Astrocyte (in vitro differentiated cells and primary cell): ENCODE measurements at places on chromosomes 11 and 22. TPM values are rescaled to one million over a fixed set of nuclear protein-coding genes. Genes with fewer than 3 reads are reported as not detected.

DNA sequence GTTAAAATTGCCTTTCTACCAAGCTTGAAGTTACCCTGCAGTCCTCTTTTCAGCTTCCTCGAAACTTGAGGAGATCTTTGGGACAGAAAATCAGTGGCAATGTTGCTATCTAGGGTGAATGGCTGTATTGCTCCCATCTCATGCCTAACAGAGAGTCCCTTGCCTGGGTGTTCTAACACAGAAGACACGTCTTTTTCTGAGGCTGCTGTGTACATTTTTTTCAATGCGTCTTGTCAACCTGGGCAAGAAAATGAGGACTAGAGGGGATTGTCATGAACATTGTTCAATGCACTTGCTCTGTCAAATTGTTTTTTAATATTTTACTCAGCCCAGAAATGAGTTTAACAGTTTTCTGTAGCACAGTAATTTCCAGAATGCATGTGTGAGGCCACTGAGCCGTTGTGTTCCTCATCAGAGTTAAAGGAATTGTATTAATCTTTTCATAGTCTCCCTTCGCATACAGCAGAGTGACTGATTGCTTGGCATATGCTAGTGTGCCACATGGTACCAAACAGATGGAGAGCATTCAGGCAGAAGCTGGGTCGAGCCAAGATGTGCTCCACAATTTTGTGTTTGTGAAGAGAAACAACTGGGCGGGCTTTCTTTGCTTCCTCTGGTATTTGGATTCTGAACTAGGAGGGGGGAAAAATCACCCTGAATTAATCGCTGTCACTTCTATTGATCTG, 86.0 kb downstream of the CASP12 start:
- no peak overlapping the region for H3K27ac ChIP-seq
- DNase-seq, result no peak
- no peaks in the 10 kb centered on the region for H3K36me3 ChIP-seq
- no peak overlapping the region for H3K4me3 ChIP-seq

DNA sequence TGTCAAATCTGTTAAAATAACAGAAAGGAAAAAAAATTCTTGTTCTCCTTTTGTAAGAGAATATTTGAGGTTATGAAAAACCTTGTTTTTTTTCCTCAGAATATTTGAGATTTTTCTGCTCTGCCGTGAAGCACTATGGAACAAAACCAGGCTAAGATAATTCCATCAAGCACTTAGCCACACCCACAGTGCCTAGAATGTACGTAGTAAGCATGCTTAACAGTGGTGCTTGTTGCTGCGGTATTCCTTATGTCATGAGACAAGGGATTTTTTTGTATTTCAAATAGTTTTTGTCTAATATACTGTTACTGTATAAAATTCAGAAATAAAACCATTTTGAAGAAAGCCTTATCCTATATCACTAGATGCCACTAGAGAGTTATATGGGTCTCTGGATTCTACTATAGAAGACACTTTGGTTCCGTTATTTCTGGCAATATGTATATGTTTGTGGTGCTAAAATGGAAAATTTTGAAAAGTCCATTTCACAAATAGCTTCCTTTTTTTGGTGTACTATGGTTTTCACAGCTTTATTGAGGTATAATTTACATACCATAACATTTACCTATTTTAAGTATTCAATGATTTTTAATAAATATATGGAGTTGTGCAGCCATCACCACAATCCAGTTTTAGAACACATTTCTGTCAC, 23.7 kb downstream of the PDHX start:
- no peaks in the 10 kb centered on the region for H3K36me3 ChIP-seq
- no peaks in the 10 kb centered on the region for H3K4me1 ChIP-seq
- H3K27ac ChIP-seq, result no peak overlapping the region
- H3K27me3 ChIP-seq, result no peaks in the 10 kb centered on the region
- no peak overlapping the region for H3K4me3 ChIP-seq

DNA sequence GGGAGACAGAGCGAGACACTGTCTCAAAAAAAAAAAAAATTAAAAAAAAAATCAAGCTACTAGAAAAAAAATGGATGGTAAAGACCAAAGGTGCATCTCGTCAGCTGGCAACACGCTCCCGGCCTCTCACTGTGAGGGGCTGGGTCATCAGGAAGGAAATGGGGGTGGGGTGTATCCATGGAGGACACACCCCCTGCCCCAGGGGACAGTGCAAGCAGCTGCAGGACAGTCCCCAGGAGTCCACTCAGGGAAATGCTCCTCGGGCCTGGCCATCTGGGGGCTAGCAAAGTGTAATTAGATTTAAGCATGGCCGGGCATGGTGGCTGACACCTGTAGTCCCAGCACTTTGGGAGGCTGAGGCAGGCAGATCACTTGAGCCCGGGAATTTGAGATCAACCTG, 23.1 kb downstream of the TTLL1 start:
- H3K4me3 ChIP-seq, result no peak overlapping the region
- DNase-seq, result no peak
- H3K36me3 ChIP-seq, result no peaks in the 10 kb centered on the region
- no peaks in the 10 kb centered on the region for H3K27me3 ChIP-seq
- no peak overlapping the region for H3K27ac ChIP-seq

DNA sequence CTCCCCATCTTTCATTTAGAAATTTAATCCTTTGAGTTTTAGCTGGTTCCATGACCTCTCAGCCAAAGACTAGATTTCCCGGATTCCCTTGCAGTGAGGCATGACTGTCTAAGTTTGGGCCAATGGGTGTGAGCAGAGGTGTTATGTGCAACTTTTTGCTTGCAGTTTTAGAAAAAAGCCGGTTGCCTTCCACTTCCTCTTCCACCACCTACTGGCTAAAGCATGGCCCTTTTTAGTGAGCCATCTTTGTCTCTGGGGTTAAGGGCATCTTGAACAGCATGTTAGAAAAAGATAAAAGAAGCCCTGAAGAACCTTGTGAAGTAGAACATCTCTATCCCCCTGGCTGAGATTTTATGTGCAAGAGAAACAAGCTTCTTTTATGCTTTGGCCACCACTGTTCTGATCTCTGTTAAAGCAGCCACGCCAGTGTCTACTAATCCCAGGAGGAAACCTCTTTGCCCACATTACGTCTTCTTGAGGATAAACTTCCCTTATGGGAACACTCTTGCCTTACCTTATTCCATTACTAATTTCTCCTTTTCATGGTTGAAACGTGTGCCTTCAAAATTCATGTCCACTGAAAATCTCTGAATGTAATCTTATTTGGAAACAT, 279.9 kb downstream of the TENM4 start:
- no peaks in the 10 kb centered on the region for H3K4me1 ChIP-seq
- H3K4me3 ChIP-seq, result no peak overlapping the region
- peak; percentile 25 for DNase-seq
- H3K27ac ChIP-seq, result no peak overlapping the region

DNA sequence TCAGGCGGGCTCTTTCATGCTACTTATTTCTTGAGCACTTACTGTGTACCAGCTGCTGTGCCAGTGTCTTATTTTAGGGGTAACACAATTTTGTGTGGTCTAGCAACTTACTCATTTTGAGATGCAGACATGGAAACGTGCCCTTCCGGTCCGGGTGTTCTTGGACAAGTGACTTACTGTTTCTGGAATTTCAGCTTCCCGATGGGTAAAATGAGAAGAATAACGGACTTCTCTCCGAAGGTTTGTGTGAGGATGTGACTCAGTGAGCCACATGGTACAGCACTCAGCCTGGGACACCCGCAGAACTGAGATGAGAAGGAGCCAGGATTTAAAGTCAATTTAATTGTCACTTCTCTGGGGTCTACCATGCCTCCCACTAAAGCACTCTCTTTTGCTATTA, 114.5 kb upstream of the SYT13 start:
- peaks cover 5% of the 10 kb centered on the region for H3K27me3 ChIP-seq
- peak overlapping the region; percentile 53 for H3K27ac ChIP-seq
- DNase-seq, result peak; percentile 78

GRCh38 chr11:88377646-88378045, 40.1 kb upstream of the CTSC start:
- no peak overlapping the region for H3K4me3 ChIP-seq
- no peaks in the 10 kb centered on the region for H3K36me3 ChIP-seq
- no peaks in the 10 kb centered on the region for H3K4me1 ChIP-seq
- H3K27ac ChIP-seq, result no peak overlapping the region
- DNase-seq, result no peak
- H3K27me3 ChIP-seq, result no peaks in the 10 kb centered on the region

GRCh38 chr11:70246196-70246595, 24.3 kb upstream of the PPFIA1 start:
- no peaks in the 10 kb centered on the region for H3K36me3 ChIP-seq
- H3K4me1 ChIP-seq, result peaks cover 42% of the 10 kb centered on the region
- H3K4me3 ChIP-seq, result no peak overlapping the region

GRCh38 chr11:127219704-127220103, 219.1 kb upstream of the KIRREL3 start:
- no peak overlapping the region for H3K4me3 ChIP-seq
- no peaks in the 10 kb centered on the region for H3K27me3 ChIP-seq
- H3K36me3 ChIP-seq, result no peaks in the 10 kb centered on the region
- DNase-seq, result no peak

- H3K4me1 ChIP-seq, result peaks cover 15% of the 10 kb centered on the region
- no peak overlapping the region for H3K4me3 ChIP-seq
- no peak for DNase-seq
- no peak overlapping the region for H3K27ac ChIP-seq
- H3K27me3 ChIP-seq, result peaks cover 36% of the 10 kb centered on the region
- H3K36me3 ChIP-seq, result no peaks in the 10 kb centered on the region
These were observed 2.4 kb upstream of the CECR2 start for GRCh38 chr22:17366830-17367229.

DNA sequence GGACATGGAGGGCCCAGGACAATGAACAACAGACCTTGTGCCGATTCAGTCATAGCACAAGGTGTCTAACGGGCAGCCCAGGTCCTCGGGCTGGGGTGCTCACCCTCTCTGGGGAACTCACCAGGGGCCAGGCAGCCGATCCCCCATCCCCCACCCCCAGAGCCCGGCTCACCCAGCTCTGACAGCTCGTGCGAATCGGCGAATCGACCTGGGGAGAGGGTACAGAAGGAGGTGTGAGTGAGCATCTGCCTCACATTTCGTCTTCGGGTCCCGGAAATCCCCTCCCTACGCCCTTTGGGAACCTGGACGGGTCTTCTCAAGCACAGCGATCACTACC, 423 bp downstream of the PEX16 start:
- peaks cover 7% of the 10 kb centered on the region for H3K36me3 ChIP-seq
- peak overlapping the region; percentile 93 for H3K4me3 ChIP-seq
- no peak for DNase-seq
- peaks cover 12% of the 10 kb centered on the region for H3K27me3 ChIP-seq
- H3K27ac ChIP-seq, result peak overlapping the region; percentile 81

DNA sequence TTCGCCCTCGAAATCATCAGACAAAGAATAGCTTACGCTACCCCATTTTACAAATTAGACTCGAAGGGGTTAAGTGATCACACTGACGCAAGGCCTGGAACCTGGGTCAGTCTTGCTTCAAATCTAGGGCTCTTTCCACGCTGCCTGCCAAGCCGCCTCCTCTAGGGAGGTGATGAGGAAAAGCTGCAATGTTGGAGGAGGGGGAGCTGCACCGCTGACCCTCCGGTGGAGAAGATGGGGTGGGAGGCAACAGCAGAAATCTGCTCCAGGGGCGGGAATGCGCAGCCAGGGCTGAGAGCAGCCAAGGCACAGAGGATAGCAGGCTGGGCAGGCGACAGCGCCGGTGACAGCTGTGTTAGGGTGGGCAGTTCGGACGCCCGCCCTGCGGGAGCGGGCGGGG, 595 bp downstream of the SYVN1 start:
- peak overlapping the region; percentile 88 for H3K4me3 ChIP-seq
- H3K27me3 ChIP-seq, result no peaks in the 10 kb centered on the region
- DNase-seq, result no peak
- H3K27ac ChIP-seq, result peak overlapping the region; percentile 99

- no peaks in the 10 kb centered on the region for H3K4me1 ChIP-seq
- H3K27me3 ChIP-seq, result no peaks in the 10 kb centered on the region
- H3K4me3 ChIP-seq, result no peak overlapping the region
These were observed 26.3 kb downstream of the TOLLIP start for GRCh38 chr11:1283091-1283511.

- no peak for DNase-seq
- peak overlapping the region; percentile 69 for H3K4me3 ChIP-seq
- H3K27me3 ChIP-seq, result no peaks in the 10 kb centered on the region
- no peaks in the 10 kb centered on the region for H3K36me3 ChIP-seq
- peaks cover 11% of the 10 kb centered on the region for H3K4me1 ChIP-seq
These were observed 805 bp upstream of the QSER1 start for GRCh38 chr11:32891657-32892354.

SNX32 gene
- total RNA-seq, result 1.2 and 1.5 TPM in 2 replicates

DKK3 gene
- 307 and 328 TPM in 2 replicates for total RNA-seq

CECR2 gene
- 12.6 and 15.7 TPM in 2 replicates for total RNA-seq

MUS81 gene
- total RNA-seq, result 59.9 and 64.3 TPM in 2 replicates

TREH gene
- total RNA-seq, result not detected in 2 replicates
